ENCODE measurements at places on chromosomes 7 and 10.

DNA sequence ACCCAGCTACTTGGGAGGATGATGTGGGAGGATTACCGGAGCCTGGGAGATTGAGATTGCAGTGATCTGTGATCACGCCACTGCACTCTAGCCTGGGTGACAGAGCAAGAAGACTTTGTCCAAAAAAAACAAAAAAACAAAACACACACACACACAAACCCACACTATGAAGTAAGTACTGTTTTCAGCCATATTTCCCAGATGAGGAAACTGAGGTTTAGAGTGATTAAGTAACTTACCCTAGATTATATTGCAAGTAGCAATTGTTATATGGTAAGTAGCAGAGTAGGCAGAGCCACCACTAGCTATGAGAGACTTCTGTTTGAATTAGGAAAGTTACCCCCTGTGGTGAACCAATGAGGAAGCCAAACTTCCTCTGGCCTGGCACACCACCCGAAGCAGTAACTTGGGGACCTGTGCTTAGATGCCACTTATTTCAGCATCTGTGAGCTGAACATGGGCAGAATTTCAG lies 61.9 kb downstream of the MCU start:
- DNase-seq = no peak

GRCh38 chr10:50990568-50991455 lies 83.5 kb upstream of the PRKG1 start:
- peak; percentile 84 for DNase-seq

- no peak for DNase-seq
Measured at GRCh38 chr10:104527013-104527412, 114.1 kb upstream of the SORCS3 start.

- DNase-seq = no peak
Measured at GRCh38 chr7:25894002-25894901, 257.7 kb upstream of the NFE2L3 start.

DNA sequence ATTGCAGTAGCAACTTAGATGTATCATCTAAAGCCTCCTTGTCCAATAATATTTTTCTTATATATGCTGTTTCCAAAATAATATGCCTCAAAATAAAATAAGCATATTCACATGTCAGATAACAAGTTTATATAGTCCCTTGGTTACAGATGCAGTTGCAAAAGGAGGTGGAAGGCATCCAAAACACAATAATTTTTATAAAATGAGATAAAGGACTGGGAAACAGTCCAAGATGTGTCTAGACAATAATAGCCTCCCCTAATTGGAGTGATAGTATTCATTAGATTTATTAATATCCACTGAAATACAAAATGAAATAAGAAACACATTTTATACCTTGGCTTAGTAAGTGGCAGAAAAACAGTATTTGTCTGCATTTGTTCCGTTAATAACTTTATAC lies 30.3 kb downstream of the BCAP29 start:
- peak; percentile 10 for DNase-seq

DNA sequence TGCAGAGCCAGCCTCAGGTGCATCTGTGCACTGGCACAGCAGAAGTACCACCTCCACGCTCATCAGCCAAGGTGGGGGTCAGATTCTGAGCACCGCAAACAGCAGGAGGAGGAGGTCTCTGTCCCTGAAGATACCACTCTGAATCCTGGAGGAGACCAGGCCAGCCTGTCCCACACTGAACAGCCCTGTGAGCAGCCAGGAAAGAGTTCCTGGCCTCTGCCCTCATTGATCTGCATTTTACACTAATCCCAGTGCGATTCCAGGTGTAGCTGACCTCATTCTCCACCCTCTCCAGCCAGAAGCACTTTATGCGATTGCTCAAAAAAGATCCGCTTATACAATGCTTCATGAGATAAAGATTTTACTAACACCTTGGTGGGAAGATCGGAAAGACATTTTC lies 99.1 kb upstream of the CACUL1 start:
- no peak for DNase-seq

DNA sequence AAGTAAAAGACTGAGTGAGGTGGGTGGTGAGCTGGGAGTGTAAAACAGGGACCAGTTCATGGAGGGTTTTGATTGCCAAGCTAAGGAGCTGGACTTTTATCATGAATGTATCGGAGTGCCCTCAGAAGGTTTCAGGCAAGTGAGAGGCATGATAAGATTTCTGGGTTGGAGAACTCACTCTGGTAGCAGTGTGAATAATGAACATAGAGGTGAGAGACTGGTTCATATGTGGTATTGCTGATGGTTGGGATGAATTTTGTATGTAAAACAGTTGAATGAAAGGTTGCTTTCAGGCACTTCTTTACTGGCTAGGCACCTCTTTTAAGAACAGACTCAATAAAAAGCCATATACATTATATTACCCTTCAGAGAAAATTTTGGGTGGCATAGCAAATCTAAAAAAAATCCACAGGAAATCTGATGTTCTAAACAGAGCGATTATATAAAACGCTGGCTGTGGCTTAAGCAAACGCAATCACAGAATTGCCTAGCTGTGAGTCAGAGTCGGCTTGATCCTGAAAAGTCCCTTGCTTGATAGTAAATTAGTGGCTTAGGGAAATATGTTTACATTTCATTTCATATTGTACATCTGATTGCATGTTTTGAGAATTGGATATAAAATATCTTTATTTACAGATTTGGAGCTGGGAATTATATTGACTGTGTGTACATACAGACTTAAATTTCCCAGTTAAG lies 92.9 kb upstream of the HDAC9 start:
- DNase-seq = peak; percentile 69

GRCh38 chr7:3254718-3255117 lies 46.3 kb upstream of the SDK1 start:
- DNase-seq = no peak

DNA sequence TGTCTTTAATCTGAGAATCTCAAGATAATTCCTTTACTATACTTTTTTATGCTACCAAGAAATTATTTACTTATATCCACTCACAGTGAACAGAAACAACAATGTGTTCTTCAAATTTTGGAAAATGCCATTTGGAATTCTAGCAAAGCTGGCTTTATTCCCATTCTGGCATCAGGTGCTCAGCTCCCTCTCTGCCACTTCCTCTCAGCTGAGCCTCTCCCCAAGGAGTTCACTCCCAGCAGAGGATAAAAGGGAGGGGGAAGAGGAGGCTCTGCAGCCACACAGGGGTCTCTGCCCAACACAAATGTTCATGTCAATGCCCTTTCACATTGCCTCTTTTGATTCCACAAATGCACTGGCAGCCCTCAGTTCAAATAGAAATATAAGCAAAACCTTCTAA lies 116.9 kb downstream of the CPEB3 start:
- DNase-seq = no peak

GRCh38 chr7:9022456-9022855 lies 589.0 kb downstream of the NXPH1 start:
- DNase-seq = no peak

DNA sequence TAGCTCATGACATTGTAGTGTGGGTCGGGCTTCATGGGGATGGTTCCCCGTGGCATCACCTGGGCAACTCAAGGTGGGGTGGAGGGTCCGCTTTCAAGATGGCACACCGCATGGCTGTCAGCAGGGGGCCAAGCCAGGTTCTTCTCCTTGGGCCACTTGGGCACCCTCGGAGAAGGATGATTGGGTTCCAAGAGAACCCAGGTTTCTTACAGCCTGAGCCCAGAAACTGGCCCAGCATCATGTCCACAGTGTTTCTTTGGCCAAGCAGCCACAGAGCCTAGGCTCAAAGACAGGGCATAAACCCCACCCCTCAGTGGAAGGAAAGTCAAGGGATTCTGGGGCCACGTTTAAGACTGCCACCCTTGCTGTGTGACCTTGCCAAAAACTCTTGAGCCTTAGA lies 110.6 kb downstream of the PTPN20 start:
- no peak for DNase-seq

DNA sequence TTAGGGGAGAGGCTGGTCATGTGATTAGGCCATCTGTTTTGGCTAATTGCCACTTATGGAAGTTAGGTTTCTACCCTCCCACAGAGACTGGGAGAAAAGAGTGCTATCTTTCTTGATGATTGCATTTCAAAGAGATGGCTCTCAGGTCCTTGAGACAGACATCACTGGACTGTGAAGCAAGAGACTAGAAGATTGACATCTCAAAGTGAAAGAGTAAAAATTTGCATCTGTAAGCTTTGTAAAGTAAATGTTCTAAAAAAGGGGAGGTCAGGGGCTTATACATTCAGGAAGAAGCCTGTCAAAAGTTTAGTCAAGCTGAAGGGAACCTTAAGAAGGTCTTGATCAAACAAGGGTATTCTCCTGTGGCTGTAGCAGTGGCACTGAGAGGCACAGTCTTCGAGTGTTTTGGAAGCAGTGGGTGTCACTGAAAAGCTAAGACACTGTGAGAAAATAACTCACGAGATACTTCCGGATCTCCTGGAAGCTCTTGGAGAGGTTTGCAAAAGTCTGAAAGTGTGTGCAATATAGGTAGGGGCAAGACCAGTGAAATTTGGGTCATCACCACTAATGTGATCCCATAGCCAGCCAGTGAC lies 342.1 kb downstream of the PHF14 start:
- no peak for DNase-seq

GRCh38 chr10:47339759-47340607 lies 8.2 kb upstream of the RBP3 start:
- DNase-seq = no peak

DNA sequence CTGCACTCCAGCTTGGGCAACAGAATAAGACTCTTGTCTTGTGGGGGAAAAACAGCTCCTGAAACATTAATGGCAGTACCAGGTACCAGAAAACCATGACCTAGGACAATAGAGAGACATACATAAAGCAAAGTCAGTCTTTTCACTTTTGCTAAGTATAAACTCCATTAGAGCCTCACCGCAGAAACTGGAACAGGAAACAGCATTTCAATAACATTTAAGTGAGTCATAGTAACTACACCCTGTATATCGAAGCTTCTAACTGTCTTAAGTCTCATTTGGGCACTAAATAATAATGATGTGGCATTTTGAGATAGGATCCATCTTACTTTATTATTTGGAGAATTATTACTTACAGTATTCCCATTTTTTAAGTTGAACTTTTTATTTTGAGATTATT lies 517.8 kb upstream of the CELF2 start:
- peak; percentile 56 for DNase-seq
